ENCODE measurements at places on chromosomes 12 and 14. TPM values are rescaled to one million over a fixed set of nuclear protein-coding genes. Genes with fewer than 3 reads are reported as not detected.
A peak's percentile ranks its signal among the peaks of the same experiment; 100 is the strongest.

Gene ARHGAP9
- total RNA-seq = 78.9 TPM

Gene SYCP3
- not detected for total RNA-seq

- peak overlapping the region; percentile 98 for H3K27ac ChIP-seq
- peaks cover 32% of the 10 kb centered on the region for H3K4me1 ChIP-seq
- no peak for DNase-seq
- H3K27me3 ChIP-seq = no peaks in the 10 kb centered on the region
- H3K4me3 ChIP-seq = peak overlapping the region; percentile 87
- H3K36me3 ChIP-seq = peaks cover 97% of the 10 kb centered on the region
Observed at GRCh38 chr14:22502007-22502406, 87.0 kb downstream of the DAD1 start.

Gene NGB
- not detected for total RNA-seq

DNA sequence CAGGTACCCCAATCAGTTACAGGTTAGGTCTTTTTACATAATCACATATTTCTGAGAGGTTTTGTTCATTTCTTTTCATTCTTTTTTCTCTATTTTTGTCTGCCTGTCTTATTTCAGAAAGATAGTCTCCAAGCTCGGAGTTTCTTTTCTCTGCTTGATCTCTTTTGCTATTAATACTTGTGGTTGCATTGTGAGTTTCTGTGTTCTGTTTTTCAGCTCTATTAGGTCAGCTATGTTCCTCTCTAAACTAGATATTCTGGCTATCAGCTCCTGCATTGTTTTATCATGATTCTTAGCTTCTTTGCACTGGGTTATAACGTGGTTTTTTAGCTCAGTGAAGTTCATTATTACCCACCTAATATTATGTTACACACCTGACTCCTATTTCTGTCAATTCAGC, 914.1 kb downstream of the TRHDE start:
- no peak overlapping the region for H3K27ac ChIP-seq
- no peaks in the 10 kb centered on the region for H3K4me1 ChIP-seq
- no peak overlapping the region for H3K4me3 ChIP-seq
- H3K27me3 ChIP-seq = no peaks in the 10 kb centered on the region
- peaks cover 2% of the 10 kb centered on the region for H3K36me3 ChIP-seq

GRCh38 chr12:89875225-89875624, 166.6 kb upstream of the ATP2B1 start:
- DNase-seq = no peak
- peaks cover 5% of the 10 kb centered on the region for H3K36me3 ChIP-seq
- no peaks in the 10 kb centered on the region for H3K27me3 ChIP-seq
- peaks cover 14% of the 10 kb centered on the region for H3K4me1 ChIP-seq

Gene HHIPL1
- 0.29 TPM for total RNA-seq

DNA sequence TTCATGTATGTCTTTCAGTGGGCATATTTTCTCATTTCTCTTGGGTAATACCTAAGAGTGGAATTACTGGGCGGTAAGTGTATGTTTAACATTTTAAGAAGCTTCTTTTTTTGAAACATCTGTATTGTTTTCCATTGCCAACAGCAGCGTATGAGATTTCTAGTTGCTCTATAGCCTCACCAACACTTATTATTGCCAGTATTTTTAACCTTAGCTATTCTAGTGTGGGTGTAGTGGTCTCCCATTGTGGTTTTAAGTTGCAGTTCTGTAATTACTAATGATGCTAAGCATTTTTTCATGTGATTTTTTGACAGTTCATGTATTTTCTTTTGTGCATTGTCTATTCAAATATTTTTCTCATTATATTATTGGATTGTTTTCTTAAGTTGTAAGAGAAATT, 101.9 kb upstream of the EEA1 start:
- H3K4me3 ChIP-seq = no peak overlapping the region
- no peak for DNase-seq
- no peaks in the 10 kb centered on the region for H3K27me3 ChIP-seq
- H3K36me3 ChIP-seq = no peaks in the 10 kb centered on the region
